ENCODE measurements at places on chromosomes 7 and 10.

DNA sequence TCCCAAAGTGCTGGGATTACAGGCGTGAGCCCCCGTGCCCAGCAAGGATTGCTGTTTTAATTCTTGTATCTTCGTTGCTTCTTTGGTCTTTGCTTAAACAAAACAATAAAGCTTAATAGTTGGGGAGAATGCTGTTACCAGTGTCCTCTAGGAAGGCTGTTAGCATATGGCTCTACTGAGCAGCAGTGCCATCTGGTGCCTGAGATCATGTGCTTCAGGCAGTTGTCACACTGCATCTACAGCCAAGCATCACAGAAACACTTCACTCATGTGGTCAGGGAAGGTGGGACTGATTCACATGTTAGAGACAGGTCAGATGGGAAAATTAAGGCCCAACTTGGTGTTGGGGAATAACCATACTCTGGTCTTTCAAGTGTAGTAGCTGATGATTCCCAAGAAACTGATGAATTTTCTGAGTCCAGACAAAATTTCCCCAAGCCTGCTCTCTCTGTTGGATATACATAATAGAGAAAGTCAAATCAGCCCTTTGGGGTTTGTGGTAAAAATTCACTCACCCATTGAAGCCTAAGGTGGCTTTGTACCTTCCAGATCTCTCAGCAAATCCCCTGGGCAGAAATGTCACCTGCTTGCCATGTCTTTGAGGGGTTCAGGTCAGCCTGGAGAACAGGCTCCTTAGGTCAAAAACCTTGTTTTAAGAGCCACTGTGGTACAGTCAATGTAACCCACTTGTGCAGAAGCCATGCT lies 28.4 kb downstream of the UBE2D4 start:
- DNase-seq = no peak

DNA sequence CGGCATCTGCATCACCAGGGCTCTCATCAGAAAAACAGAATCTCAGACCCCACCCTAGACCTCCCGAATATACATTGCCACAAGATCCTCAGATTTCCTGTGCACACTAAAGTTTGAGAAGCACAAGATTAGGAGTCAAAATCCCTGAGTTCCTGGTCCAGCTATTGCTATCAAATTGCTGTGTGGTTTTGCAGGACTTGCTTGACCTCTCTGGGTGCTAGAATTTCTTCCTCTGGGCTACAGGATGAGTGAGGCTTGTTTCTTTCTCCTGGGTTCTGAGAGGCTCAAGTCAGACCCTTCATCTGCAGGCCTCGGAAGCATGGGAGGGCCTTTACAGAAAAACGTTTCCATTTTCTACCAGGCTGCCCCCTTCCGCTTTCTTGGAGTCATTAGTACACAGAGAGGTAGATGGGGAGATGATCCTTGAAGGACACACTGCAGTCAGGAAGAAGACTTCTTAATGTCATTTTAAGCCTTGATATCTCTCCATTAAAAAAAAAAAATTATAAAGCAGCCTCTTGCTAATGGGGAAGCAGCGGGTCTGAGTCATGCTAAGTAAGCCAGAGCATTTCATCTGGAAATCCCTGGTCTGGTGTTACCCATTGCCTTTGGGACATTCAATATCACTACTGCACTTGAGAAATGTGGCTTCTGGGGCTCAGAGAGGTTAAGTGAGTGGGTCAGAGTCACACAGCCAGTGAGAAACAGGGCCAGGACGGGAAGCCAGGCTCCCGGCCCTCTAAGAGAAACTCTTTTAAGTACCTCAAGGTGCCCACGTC lies 173.5 kb downstream of the KCNMA1 start:
- no peak for DNase-seq

GRCh38 chr10:119115926-119116325 lies 12.0 kb downstream of the DENND10 start:
- DNase-seq = no peak

- no peak for DNase-seq
These were observed 397.2 kb downstream of the EXOC4 start for GRCh38 chr7:133650069-133650468.

- DNase-seq = no peak
These were observed 6.9 kb upstream of the ACSL5 start for GRCh38 chr10:112366992-112367391.

GRCh38 chr10:127873901-127874470 lies 18.8 kb downstream of the CLRN3 start:
- no peak for DNase-seq

- no peak for DNase-seq
These were observed 33.1 kb downstream of the PRSS2 start for GRCh38 chr7:142803901-142804300.

DNA sequence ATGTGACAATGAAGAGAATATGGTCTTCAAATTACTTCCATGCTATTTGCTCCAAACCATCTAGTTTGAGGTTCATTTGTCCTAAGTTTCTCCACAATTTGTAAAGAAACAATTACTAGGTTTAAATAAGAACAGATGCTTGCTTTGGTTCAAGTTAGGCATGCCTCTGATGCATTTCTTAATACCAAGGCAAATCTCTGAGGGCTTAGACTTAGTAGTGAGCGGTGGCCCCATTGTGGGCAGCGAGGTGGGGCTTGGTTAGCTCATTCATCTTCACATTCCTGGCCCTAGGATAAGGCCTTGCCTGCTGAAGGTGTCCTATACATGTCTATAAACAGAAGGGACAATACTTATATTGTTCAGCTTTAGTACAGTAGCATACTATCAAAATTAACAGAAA lies 52.4 kb upstream of the RHEB start:
- no peak for DNase-seq

DNA sequence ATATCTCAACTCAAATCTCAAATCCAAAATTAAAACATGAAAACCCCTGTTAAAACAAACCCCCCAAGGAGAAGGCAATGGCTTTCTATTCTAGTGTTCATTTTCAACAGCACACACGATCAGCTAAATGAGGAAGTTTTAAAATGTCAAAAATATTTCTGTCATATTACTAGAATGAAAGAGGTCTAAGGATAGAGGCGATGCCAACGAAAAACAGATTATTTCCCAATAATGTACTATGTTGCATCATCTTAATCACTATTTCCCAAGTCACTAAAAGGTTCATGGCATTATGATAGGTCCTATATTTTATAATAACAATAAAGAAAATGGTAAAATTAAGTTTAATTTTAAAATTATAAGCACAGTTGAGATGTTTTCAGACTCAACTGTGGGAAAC lies 10.1 kb downstream of the CNOT4 start:
- DNase-seq = no peak

- DNase-seq = no peak
These were observed 10.4 kb upstream of the PRKG1 start for GRCh38 chr10:51063659-51064535.

DNA sequence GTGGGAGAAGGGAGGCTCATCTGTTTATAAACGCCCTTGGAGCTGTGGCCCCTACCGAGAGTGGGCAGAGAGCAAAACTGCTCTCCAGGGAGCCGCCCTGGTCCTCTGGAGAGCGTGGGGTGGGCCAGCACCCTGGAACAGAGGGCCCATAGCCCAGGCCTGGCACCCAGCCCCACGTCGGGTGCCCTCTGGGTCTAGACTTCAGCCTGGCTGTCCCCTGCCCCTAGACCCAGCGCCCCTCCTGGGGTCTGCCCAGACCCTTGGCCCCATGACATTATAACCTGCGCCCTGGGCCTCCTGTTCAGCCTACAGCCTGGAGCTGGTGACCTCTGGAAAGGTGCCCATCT lies 24.7 kb downstream of the GET4 start:
- no peak for DNase-seq

DNA sequence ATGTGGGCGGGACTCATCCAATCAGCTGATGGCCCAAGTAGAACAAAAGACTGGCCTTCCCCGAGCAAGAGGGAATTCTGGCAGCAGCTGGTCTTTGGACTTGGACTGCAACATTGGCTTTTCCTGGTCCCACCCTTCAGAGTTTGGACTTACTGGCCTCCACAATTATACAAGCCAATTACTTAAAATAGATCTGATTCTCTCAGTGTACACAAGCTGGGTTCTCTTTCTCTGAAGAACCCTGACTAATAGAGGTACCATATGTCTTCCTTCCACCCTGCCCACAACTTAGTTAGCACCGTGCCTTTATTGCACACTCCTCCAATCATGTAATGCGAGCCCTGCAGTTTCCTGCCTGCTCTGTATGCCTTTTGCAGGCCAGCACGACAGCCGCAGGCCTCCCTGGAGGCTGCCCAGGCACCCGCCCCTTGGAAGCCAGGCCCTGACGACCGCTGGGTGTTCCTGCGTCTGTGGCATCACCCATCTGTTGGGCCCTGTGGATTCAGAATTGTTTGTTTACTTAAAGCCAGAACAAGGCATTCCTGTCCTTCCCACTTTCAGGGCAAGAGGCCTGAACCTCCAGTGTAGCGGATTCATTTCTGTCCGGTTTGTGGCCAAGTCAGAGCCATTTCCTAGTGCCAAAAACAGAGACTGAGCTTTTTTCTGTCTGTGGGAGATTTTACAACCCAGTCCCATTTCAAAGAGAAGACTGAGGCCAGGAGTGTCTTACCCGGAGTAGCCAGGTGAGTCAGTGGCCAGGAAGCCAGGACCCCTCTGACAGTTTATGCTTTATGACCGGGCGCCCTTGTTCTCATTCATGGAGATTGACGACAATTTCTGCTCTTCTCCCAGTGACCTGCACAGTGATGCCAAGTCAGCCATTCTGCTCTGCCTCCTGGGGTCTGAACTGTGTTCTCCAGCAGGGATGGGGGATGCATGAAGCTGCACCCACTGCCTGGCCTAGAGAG lies 968 bp upstream of the INMT start:
- DNase-seq = no peak

DNA sequence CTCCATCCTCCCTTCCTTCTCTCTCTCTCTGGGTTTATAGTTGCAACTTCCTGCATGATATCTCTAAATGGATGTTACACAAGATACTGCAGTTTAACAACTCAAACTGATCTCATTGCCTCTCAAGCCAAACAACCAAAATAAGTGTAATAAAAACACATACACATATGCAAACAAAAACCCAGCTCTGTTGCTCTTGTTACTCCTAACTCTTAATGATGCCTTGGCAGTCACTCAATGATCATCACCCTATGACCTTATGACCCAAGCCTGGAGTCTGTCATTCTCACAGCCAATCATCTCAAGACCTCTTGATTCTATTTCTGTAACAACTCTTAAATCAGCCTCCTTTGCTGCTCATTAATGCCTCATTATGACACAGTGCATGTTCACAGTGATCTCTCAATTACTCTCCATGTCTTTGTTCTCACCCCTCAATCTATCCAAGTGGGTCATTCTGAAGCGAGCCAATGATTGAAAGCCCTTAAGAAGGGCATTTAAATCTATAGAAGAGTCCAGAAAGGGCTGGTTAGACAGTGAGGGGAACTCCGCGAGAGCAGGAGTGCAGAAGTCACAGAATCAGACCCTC lies 210.9 kb downstream of the INHBA start:
- no peak for DNase-seq

DNA sequence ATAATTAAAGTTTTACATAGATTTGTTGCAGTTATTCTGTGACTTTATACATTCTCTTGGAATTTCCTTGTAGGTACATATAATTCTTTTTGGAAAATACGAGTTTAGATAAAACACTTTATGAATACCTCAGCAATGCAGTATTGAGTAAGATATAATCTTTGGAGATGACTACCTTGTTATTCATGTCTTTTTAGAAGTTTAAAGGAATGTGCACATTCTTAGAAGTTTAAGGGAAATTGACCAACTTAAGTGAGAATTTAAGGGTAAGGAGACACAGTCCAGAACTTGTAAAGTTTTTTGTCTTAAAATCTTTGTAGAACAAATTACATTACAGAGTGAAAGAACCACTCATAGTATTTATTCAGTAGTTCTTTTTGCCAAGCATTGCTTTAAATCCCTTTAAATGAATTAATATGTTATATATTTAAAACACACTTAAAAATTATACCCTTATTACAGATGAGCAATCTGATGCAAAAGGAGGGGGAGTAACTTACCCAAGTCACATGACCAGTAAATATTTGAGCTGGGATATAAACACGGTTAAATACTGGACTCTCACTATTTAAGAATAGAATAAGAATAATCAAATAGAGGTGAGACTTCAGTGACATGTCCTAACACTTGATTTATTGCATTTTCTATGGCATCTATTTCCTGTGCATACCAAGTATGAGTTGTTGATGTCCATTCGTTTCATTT lies 139.5 kb upstream of the FERD3L start:
- no peak for DNase-seq

DNA sequence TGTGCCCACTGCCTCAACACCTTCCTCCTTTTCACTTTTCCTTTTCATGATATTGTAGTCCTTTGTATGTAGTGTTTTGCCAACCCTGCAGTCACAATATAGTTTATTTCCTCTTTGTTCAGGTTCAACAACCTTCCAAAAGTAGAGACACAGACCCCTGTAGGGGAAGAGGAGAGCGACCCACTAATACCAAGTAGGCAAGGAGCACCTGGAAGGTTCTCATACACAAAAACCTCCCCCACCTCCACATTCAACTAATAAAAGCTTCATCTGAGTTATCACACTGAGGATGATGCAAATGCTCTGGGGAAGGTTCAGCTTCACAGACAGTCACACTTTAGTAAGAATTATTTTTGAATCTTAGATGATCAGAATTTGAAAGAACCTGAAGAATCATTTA lies 41.6 kb downstream of the PIK3AP1 start:
- no peak for DNase-seq

DNA sequence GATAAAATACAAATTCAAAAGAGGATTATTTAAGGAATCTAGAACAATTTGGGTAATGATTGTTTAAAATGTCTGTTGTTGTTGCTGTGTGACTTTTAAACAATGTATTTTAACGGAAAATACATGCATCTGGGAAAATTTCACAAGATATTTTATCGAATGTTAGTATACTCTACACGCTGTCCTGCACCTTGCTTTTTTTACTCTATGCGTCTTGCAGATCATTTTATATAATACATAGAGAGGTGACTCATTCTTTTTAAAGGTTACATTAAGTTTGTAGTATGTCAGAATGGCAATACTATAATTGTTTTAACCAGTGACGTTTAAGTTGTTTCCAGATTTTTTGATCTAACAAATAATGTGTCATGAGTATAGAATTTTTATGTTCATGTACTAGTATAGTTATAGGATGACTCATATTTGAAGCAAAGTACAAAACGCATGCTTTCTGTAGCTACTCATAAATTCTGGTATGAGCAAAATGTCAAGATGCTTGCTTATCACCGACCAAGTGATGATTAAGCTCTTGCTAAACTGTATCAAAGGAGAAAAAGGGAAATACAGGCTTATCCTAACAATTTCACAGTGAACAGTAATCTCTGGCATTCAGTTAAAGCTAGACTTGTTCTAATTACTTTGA lies 4.9 kb downstream of the DKK1 start:
- no peak for DNase-seq

Data from central memory CD4-positive, alpha-beta T cell (primary cell).